ENCODE measurements at places on chromosomes 7 and 10.

- DNase-seq, result no peak
Measured at GRCh38 chr7:75849573-75849972, 29.3 kb upstream of the RHBDD2 start.

DNA sequence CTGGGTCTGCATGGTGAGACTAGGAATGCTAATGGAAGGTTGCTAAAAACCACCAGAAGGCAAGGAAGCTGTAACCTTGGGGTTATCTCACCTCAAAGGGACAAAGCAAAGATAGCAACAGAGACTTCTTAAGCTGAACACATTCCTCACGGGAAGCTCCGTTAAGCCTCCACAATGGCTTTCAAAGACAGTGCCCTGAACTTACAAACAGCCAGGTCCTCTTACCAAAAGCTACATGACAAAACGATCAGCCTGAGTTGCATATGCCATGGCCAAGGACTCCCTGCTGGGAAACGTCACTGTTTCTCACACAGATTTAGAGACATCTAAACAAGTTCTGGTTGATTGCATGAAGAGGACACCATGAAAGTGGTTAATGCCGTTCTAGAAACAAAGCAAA is 52.7 kb downstream of the HTR5A start:
- no peak for DNase-seq

DNA sequence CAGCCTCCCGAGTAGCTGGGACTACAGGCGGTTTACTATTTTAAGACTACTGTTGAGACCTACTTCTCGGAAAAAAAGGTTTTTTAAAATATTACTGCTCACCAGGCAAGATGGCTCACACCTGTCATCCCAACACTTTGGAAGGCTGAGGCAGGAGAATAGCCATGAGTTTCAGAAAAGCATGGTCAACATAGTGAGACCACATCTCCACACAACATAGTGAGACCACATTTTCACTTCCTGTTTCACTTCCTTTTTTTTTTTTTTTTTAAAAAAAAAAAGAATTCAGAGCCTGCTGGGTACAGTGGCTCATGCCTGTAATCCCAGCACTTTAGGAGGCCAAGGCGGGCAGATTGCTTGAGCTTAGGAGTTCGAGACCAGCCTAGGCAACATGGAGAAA is 46.5 kb downstream of the SVOPL start:
- DNase-seq, result no peak

DNA sequence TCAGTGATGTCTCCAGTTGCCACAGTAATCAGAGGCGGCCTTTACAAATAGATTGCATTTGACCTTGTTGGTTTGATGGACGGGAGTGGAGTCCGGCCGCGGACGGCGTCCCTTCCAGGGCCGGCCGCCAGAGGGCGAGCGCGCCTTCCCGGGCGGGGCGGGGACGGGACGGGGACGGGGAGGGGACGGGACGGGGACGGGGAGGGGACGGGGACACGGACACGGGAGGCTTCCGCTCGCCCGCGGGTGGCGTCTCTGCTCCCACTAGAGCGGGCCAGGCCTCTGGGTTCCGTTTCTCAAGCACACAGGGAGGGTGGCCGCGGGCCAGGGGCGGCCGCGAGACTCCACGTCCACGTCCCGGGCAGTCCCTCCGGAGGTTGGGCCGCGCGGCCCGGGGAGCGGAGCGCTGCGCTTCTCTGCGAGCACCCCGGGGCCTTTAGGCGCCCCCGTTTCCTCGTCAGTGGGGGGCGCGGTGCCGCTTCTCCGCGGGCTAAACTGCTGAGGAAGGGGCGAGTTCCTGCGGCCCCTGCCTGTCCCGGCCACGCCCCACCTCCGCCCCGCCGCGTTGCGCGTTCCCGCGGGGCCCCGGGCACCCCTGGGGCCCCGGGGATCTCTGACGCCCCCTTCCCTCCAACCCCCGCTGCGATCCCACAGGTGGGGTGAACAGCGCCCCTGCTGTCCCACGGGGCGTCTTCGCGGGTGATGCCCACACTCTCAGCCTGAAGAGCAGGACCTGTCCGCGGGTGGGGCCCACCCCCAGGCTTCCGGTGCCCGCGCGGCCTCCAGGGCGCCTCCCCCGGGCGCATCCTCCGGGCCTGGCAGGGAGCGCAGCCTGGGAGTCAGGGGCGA is 84.2 kb upstream of the MKI67 start:
- no peak for DNase-seq

- DNase-seq, result no peak
Measured at GRCh38 chr7:1639071-1639470, 31.0 kb upstream of the ELFN1 start.

GRCh38 chr7:18499407-18500177 is 4.0 kb downstream of the HDAC9 start:
- DNase-seq, result no peak

GRCh38 chr10:99996671-99997648 is 12.8 kb downstream of the DNMBP start:
- no peak for DNase-seq

- DNase-seq, result peak; percentile 81
Measured at GRCh38 chr7:152025077-152025936, at the start of gene GALNT11. Gene GALNT11, plus strand, starts transcription at chr7:152025674. Its CDS starts 68,554 bp downstream, at chr7:152094228.

- DNase-seq, result no peak
Measured at GRCh38 chr7:43501870-43502269, 81.0 kb upstream of the STK17A start.

DNA sequence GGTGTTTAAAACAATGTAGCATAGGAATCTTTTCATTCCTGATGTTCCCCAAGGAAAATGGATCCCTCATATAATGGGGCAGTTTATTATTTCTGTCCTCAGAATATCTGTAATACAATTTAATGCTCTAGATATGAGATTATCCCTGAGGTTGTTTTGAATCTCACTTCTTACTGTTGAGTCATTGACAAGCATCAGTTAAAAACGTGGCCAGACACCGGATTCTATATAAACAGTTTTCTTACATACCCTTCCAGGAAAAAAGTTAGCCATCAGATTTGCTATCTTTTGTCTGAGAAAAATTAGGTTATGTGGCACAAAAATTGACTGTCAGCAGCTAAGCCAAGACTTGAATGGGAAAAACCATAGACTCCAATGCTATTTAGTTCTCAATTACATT is 539.8 kb upstream of the CELF2 start:
- no peak for DNase-seq

GRCh38 chr10:95864906-95865813 is 42.6 kb upstream of the CC2D2B start:
- no peak for DNase-seq

GRCh38 chr7:78020136-78020873 is 221.7 kb downstream of the PHTF2 start:
- DNase-seq, result peak; percentile 38

DNA sequence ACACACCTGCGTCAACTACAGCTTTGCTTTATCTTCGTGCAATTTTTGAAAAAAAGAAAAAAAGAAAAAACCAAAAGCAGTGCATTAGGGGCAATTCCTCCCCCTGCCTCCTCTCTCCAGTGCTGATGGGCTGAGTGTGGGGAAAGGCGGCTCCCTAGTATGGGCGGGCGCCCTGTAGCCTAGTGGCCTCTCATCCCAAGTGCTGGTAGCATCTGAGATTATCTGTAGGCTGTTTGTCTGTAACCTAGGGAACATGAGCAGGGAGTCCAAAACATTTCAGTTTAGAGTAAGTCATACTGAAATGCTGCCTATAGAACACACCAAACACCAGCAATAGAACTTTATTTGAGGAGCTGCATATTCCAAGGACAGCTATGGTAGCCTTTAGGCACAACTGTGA is 24.6 kb upstream of the BAMBI start:
- DNase-seq, result no peak

GRCh38 chr7:7201578-7202374 is 19.4 kb downstream of the C1GALT1 start:
- no peak for DNase-seq

GRCh38 chr7:27112955-27113949 is 10.8 kb upstream of the HOXA2 start:
- no peak for DNase-seq

GRCh38 chr7:42746214-42746613 is 165.7 kb downstream of the C7orf25 start:
- no peak for DNase-seq

DNA sequence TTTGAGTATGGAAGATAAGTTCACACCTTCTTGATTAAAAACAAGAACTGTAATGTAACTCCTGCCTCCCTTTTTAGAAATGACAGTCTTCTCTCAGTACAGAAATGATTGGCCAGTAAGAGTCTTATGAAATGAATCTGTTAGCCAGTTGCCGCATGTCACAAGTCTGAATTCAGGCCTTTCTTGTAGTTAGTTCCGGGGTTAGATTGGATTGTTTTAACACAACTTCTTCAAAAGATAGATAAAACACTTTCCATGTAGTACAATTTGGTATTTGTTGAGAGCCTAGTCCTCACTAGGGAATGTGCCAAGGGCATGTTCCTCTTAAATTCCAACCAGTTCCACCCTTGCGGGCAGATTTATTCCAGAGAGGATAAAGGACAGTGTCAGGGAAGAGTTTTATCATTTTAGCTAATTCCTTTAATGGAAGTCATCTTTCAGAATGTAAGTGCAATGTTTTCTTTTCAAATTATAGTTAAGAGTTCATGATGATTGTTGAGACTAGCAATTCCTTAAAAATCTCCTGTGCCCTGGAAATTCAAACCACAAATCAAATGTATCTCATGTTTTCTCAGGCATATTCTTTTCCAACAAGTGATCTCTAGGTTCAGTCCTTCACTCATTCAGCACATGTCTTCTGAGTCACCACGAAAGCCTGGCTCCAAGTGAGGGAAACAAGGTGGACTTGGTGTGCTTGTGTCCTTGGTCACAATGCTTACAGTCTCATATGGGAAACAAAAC is 4.1 kb downstream of the FHIP2A start:
- DNase-seq, result no peak

- no peak for DNase-seq
Measured at GRCh38 chr7:43516581-43517342, 66.1 kb upstream of the STK17A start.

GRCh38 chr7:55138663-55139062 is 119.8 kb downstream of the EGFR start:
- no peak for DNase-seq

DNA sequence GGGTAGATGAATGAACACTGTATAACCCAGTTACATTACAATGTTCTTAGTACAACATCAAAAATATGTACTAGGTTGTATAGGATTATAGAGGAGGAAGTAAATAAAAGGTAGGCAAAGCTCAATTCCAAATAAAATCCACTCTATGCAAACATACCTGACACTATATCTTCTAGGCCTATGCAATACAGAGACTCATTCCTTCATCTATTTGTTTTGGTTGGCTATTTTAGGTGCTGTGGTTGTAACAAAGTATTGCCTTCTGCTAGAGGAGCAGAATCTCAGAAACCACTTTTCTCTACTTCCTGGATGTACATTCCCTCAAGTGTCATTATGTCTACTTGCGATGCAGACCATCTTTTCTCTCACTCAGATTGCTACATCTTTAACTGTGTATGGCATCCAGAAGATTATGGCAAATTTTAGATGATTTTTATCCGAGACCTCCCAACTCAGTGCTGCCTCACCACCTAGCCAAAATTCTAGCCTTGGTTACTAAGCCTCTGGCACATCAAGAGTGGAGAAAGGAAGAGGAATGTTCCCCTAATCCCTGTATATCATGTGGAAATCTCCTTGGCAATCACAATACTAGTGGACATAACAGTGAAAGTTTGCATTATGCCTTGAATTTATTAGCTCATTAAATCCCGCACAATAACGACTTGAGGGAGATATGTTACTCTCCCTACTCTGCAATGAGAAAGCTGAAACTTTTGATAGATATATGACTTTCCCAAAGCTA is 5.5 kb upstream of the TFPI2 start:
- no peak for DNase-seq

DNA sequence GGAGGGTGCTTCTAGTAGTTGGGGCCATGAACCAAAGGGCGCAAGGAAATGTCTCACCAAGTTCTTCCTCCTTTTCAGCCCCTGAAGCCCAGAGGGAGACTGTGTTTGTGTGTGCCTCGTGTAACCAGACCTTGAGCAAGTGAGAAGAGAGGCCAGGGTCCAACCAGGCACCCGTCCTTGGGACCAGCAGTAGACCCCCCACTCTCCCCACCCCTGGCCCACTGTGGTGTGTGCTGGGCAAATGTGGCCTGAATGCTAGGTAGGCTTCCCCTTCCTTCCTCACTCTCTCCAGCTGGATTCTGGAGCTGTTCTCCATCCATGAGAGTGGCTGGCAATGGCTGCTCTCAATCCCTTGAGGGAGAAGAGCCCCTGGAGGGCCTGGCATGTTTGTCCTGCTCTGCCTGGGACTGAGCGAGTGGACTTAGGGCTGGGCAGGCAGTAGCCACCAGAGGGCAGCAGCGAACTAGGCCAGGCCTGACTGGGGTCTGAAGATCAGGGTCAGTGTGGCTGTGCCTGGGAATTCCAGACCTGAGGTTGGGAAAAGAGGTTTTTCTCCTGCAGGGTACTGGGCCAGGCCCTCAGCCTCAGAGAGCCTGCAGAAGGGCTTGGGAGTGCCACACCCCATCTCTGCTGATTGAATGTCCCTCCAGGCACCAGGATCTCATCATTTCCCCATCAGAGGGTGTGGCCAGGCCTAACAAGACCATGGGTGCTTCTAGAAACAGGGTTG is 12.5 kb downstream of the SFRP5 start:
- DNase-seq, result peak; percentile 6

GRCh38 chr7:72453471-72453870 is 41.3 kb upstream of the CALN1 start:
- DNase-seq, result no peak

GRCh38 chr10:80539421-80540031 is 1.8 kb downstream of the SH2D4B start:
- DNase-seq, result no peak

- DNase-seq, result no peak
Measured at GRCh38 chr10:48606530-48607355, 1.9 kb upstream of the ARHGAP22 start.

- no peak for DNase-seq
Measured at GRCh38 chr10:118970770-118971169, 58.7 kb upstream of the NANOS1 start.

DNA sequence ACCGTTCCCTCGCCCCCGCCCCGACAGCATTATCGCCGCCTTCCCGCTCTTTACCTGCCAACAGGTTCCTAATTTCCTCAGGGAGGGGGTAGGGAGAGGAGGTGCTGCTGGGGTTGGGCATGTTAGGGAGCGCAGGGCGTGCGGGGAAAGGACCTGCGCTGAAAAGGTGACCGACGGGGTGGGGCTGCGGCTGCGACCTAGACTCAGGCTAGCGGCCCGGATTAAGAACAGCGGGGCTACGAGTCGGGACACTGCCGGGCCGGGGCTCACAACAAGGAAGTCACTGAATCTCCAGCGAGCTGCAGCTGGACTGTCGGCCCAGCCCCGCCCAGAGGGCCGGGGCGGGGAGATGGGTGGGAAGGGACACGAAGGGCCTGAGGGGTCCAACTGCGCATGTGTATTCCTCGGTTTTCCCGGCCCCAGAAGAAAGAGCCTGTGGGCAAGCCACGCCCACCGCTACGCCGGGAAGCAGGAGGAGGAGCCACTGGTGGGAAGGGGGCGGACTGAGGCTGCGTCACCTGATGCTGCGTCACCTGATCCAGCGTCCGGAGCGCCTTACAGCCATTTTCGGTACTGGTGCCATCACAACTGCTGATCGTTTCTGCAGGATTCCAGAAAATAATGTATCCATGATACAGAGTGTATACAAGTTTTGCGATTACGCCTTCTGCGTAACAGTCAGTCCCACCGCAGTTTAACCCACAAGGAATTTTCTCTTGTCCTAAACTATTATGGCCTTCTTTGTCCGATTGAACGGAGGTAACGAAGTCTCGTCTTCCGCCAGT is at the start of gene SKAP2:
SKAP2 (minus strand) TSS at position 282 of the 785 bp plus-strand sequence; CDS start at position 121, 161 bp downstream.
- DNase-seq, result peak; percentile 98

- DNase-seq, result no peak
Measured at GRCh38 chr7:144776447-144776846, 59.4 kb downstream of the TPK1 start.

All from NCI-H1930 (cell line).